ENCODE measurements at places on chromosomes 5 and 9. TPM values are rescaled to one million over a fixed set of nuclear protein-coding genes. Genes with fewer than 3 reads are reported as not detected.

EGR1 gene
- total RNA-seq, result 31.6 TPM

SLC45A2 gene
- not detected for total RNA-seq

SIT1 gene
- not detected for total RNA-seq

ERBIN gene
- 28.4 TPM for total RNA-seq

CCDC192 gene
- not detected for total RNA-seq

ALDOB gene
- total RNA-seq, result 0.56 TPM

SLC26A2 gene
- total RNA-seq, result 7.6 TPM

REEP2 gene
- total RNA-seq, result 5.4 TPM

Measured in heart left ventricle (tissue), 16 donors.